ENCODE measurements at places on chromosomes 2 and 18. TPM values are rescaled to one million over a fixed set of nuclear protein-coding genes. Genes with fewer than 3 reads are reported as not detected.

POMC gene
- total RNA-seq: 8.3 TPM

GRCh38 chr2:230643576-230644291 lies 68.9 kb upstream of the CAB39 start:
- peak; percentile 84 for DNase-seq

DNA sequence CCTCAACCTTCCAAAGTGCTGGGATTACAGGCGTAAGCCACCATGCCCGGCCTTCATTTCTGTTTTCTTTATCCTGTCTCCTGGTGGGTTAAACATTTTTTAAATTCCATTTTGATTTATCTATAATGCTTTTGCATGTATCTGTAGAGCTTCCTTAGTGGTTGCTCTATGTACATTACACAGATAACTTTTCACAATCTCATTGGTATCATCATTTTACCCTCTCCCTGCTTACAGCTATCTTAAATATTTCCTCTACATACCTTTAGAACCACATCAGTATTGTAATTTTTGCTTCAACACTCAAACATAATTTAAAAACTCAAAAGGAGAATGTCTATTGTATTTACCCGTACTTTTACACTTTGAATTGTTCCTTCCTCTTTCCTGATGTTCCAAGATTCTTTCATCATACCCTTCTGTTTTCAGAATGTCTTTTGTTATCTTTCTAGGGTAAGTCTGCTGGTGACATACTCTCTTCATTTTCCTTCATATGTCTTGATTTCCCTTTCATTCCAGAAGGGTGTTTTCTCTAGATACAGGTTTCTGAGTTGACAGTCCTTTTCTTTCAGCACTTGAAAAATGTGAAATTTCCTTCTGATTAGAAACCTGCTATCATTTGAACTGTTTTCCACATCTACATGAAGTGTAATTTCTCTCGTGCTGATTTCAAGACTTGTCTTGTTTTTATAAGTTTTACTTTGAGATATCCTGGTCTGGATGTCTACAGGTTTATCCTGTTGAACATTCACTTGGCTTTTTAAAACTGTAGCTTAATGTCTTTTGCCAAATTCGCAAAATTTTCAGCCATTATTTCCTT lies 21.9 kb downstream of the PPP3R1 start:
- DNase-seq: no peak

CERS6 gene
- total RNA-seq: 12.9 TPM

- DNase-seq: no peak
These were observed 473.5 kb downstream of the TNS1 start for GRCh38 chr2:217529271-217529670.

GRCh38 chr2:212596688-212597087 lies 58.1 kb upstream of the ERBB4 start:
- no peak for DNase-seq

MBP gene
- total RNA-seq: 47.0 TPM

KCNF1 gene
- total RNA-seq: not detected

DOK6 gene
- total RNA-seq: not detected

ZNF521 gene
- total RNA-seq: not detected

USP40 gene
- total RNA-seq: 12.0 TPM

DNA sequence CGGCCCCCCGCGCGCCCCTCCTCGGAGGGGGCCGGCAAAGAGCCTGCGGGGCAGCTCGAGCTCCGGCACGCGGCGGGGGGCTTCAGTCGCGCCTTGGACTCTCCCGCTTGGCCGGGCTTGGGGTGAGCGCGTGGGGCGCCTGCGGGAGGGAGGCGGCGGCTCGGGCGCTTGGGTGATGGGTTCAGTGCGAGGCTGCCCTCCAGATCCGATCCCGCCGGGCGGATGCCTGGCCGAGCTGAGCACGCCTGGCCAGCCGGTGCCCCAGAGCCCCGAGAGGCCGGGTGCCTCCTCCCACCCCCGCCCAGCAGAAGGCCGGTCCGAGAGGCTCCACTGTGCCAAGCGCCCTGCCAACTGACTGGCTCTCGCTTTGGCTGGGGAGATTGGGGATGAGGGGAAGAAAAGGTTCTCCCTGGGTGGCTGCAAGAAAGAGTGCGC lies 273 bp upstream of the NXPH2 start:
- no peak for DNase-seq

Data from activated CD4-positive, alpha-beta T cell treated with anti-CD3 and anti-CD28 coated beads for 36 hours (primary cell).